ENCODE measurements at places on chromosomes 4 and X.

GRCh38 chrX:109840585-109840984 is 107.5 kb upstream of the ACSL4 start:
- peak; percentile 87 for DNase-seq

- DNase-seq, result no peak
These were observed 225.1 kb upstream of the ANXA10 start for GRCh38 chr4:167867191-167867590.

- DNase-seq, result no peak
These were observed 23.5 kb downstream of the KLHL8 start for GRCh38 chr4:87196927-87197326.

DNA sequence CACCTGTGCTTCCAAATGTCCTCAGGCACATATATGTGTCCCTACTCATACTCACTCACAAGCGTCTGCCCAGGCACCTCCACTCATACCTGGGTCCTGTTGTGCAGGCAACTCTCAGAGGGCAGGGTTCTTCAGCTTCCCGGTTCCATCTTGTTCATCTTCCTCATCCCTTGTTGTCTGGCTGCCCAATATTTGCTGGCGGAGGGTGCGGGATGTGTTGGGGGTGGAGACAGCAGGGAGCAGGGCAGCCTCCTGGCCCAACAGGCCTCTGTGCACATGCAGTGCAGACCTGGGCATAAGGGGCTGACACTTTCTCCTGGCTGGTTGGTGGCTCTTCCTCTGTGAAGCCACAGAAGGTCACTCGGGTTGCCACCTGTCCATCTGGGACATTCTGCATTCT is 32.1 kb downstream of the NBDY start:
- no peak for DNase-seq

GRCh38 chrX:24646006-24646405 is 1.1 kb downstream of the PCYT1B start:
- no peak for DNase-seq

GRCh38 chr4:100014616-100015015 is 64.5 kb upstream of the H2AZ1 start:
- DNase-seq, result no peak

DNA sequence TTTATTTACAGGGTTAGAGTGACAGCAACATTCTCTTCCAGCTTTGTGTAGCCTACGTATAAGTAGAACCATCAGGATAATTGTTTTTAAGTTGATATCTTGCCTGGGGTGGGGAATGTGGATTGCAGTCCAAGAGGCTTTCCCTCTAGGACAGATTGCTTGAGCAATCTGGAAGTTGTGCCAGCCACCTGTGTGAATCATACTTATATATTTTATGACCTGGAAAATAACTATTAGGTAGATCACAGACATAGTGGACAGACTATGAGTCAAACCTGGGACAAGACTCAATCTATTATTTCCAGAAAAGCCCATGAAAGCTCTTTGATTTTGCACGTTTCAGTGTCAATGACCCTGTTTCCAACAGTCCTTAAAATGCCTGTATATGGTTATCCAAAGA is 98.9 kb downstream of the TLL1 start:
- DNase-seq, result no peak

DNA sequence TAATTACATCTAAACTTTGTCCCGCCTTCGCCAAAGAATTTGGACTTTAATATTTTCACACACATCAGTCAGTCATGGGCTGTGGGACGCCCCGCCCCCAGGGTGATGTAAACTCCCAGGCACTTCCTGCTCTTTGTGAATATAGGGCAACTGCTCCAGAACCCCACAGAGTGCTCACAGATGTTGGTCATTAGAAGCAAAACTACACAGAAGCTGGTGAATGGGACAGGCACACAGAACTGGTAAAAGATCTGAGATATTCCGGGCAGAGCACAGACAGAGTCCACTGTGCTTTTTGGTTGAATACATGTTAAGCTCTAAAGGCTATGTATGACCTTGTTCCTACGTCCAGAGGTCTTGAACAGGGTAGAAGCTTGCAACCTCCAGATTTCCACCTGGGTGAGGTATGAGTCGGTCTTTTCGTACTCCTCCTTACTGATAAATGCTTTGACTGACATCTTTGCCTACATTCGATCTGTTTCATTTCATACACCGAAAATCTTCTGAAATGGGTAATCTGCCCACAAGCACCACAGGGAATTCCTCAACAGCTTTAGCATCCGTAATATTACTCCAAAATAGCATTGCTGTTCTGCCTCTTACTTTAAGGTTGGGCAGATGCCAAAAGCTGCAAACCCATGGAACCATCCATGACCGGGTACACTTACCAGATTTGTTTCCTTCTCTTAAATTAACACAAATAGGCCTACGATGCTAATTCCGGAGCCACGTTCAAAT is 144.6 kb downstream of the AMELX start:
- DNase-seq, result no peak

- DNase-seq, result no peak
These were observed 48.4 kb upstream of the USP9X start for GRCh38 chrX:41036668-41037326.

GRCh38 chr4:37802068-37802666 is 24.3 kb upstream of the PGM2 start:
- no peak for DNase-seq

DNA sequence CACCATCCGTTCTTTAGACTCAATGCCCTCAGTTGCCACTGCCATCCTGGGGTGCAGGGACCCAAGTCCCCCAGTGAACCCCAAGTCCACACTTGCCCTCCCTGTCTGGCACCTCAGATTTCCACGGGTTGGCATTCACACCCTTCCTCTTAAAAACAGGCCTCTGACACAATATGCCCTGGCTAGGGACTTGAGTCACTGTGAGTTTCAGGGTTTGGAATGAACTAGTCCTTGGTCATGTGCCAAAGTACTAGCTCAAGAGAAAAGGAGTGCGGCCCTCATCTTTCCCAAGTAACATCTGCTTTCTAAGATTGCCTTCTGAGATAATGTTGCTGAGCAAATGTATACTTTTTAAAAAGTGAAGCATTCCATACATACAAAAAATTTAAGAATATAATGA is 134.0 kb downstream of the MID1 start:
- DNase-seq, result peak; percentile 59

Data from non-pigmented ciliary epithelial cell (primary cell).